ENCODE measurements at places on chromosomes 6 and 20.

GRCh38 chr20:53656293-53657202 lies 62.9 kb upstream of the ZNF217 start:
- no peak for DNase-seq

- no peak for DNase-seq
These were observed 4.7 kb upstream of the ENPP5 start for GRCh38 chr6:46175446-46175845.

- DNase-seq, result no peak
These were observed 1.6 kb upstream of the ADIG start for GRCh38 chr20:38579219-38579910.

GRCh38 chr6:170244721-170245474 lies 46.0 kb downstream of the DLL1 start:
- no peak for DNase-seq

Measured in CD4-positive, alpha-beta T cell treated with Interferon gamma for 1 hour (primary cell).